Inflammatory macrophage treated with lipopolysaccharide for 4 hours (primary cell): ENCODE measurements at places on chromosomes 11 and 22.
A peak's percentile ranks its signal among the peaks of the same experiment; 100 is the strongest.

DNA sequence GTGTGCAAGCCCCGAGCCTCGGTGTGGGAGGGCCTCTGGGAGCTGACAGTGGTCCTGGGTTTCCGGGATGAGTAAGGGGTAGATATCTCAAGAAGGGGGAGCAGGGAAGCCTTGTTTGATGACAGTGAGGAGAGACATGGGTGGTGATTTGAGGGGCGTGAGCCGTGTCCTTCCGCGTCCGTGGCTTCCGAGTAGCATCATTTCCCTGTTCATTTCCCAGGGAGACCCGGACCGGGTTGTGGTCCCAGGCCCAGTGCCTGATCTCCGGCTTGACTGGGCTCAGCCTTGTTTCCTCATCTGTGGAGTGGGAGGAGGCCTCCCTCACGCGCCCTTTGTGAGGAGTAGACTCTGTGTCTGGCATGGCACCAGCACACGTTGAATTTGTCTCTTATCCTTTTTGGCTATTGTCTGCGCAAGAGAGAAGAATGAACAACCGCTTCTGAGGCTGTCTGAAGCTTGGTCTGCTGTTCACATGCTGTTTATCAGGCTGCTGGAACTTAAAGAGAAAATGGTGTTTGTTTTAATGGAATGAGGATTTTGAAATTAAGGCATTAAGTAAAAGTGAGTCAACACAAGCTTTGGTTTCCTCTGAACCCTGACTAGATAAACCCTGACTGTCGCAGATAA, 348.5 kb downstream of the TBC1D22A start:
- DNase-seq, result no peak

DNA sequence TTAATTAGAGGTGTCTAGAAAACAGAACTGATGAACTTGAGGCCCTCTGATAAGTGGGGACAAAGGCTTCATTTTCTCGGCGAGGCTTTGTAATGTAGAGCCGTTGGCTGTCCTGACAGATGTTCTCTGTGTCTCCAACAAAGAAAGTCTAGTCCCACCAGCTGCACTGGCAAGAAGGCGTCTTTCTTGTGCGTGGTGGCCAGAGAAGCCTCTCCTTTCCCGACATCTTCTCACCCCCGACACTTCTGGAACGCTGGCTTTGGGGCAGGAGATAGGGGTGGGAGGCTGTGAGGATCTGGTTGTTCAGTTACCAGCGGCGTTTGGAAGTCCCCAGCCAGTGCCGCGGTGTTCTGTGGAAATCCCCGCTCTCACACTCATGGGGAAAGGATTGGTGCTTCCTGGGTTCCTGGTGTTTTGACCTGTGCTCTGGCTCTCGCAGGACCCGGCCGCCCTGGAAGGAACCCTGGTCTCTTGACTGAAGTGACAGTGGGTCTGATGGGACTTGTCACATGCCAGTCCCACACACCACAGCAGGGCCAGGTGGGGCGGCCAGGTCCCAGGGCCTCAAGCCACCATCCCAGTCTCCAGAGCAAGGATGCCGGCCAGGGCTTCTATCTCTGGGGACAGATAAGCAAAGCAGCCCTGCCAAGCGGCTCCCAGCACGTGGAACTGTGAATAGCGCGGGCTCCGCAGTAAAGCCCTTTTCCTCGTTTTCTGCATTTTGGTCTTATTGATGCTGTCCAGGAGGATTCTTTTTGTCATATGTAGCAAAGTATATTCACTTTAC, 23.2 kb downstream of the FADS2 start:
- no peak for DNase-seq

- DNase-seq, result peak; percentile 13
Measured at GRCh38 chr22:36136475-36136874, 24.1 kb downstream of the APOL3 start.

DNA sequence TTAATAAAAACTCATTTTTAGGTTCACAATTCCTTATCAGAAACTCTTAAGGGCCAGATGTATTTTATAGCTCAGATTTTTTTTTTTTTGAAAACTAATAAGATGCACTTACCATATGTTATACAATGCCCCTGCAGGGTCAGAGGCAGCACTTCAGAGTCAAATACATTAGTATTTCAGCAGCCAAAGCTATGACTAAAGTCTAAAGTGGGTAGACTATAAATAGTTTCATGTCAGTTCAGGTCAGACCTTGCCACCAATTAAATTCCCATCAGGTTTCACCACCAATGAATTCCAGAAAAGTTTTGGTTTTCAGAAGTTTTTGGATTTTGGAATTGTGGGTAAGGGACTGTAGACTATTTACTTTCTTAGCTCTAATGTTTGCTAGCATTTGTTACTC, 75.9 kb downstream of the FAM83F start:
- no peak for DNase-seq

- DNase-seq, result no peak
Measured at GRCh38 chr22:40957601-40958000, 6.4 kb downstream of the RBX1 start.

DNA sequence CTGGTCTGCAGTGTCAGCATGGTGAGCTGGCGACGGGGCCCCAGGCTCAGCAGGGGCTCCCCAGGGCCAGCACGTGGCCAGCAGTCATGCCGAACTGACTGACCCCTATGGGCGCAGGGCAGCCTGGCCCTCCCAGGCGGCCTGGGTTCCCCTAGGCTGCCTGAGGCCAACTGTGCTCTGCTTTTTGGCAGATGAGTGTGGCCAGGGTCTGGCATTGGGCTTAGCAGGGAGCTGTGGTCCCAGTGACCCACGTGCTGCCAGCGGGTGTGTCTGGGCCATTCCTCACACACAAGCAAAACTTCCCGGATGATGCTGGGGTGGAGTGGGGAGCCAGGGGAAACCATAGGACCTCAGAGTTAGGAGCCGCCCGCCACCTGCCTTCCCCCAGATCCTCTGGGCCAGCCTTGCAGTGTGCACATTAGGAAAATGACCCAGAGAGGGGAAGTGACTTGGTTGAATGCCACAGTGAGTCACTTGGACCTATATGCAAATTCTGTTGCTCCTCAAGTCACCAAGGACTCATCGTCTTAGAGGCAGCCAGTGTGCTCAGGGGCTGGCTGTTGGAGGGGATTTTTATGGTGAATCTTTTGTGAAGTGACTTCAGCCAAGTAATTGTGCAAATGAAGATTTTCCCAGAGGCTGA, 6.5 kb downstream of the ADORA2A start:
- peak; percentile 100 for DNase-seq

- DNase-seq, result no peak
Measured at GRCh38 chr22:45516163-45516562, 13.5 kb downstream of the FBLN1 start.

DNA sequence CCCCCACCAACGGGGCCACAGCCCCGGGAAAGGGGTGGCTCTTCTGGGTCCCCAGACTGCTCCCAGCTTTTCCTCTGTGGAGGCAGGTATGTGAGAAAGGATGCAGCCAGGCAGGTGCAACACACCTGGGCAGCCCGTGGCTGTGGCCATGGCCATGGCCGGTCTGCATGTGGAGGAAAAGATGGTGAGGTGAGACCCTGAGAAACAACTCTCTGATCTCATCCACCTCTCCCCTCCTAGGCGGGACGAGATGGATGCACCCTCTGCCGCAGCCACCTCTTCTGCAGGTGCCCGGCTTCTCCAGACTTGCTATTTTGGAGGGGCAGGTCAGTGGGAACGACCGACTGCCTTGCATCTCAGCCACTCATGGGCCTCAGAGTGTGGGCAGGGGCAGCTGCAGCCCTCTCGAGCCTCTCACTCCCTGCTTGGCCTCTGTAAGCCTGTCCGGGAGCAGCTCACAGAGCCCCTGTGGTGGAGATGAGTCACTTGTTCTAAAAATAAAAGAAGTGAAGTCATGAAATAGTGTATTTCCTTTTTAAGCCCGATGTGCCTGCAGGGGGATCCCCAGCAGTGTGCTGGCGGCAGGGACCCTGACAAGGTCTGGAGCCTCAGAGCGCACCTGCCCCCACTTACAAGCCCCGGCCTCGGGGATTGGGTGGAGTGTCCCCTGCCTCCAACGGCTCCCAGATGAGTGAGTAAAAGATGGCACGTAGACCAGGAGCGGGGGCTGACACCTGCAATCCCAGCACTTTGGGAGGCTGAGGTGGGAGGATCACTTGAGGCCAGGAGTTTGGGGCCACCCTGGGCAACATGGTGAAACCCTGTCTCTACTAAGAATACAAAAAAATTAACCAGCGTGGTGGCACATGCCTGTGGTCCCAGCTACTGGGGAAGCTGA, 10.7 kb downstream of the SMIM38 start:
- peak; percentile 86 for DNase-seq

DNA sequence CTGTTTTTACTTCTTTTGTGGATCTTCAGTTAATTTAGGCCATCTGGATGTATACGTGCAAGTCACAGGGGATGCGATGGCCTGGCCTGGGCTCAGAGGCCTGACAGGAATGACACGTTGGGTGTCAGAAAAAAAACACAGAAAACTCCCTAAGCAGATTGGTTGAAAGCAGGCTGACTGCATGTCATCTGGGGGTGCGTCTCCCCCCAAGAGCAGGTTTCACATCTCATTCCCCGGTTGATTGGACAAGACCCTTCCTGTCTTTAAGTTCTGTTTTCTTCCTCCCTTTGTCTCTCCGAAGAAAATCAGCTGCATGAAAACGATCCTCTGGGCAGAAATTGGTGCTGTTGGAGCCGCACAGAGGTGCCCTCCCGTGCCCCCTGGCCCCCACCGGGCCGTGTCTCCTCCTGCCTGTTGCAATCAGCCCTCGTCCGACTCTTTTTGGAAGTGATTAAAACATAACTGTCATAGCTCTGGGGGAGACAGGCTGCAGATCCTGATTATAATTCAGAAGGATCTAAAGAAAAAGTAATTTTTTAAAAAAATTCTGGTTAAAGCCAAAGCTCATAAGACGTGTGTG, 71.8 kb upstream of the PARVG start:
- no peak for DNase-seq

DNA sequence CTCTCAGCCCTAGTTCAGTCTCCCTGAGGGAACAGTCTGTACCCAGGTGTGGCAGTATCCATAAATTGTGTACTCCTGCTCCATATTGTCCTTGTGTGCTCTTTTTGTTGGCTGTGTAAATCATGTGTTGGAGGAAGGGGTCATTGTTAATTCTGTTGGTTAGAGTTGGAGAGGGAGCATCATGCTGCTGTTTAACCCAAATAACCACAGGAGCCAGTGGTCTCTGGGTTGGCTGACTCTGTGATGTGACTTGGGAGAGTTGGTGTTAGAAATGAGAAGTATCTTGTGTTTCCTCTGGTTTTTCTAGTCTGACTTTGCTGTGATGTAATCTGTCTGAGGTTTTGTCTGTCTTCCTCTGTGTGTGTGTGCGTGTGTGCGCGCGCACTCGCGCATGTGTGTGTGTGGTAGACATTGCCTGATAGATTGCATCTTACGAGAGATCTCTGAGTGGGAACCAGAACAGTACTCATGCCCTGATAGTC, 30.5 kb downstream of the CTNND1 start:
- DNase-seq, result peak; percentile 99

DNA sequence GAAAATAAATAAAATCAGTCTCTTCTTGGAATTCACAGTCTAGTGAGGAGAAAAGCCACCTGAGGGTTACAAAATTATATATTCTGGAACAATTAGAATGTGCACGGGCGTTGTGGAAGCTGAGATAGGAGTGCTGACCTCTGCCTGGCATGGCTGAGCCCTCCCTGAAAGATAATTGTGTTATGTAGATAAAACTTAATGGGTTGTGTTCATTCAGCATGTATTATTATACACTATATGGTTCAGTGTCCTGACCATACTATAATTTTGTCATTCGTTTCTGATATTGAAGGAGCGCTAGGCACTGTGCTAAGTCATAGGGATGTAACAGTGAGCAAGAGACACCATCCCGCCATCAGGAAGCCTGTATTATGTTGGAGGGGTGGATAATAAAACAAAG, 3.7 kb downstream of the ACAT1 start:
- DNase-seq, result no peak

- DNase-seq, result no peak
Measured at GRCh38 chr11:104657083-104657482, 241.2 kb downstream of the CASP12 start.

DNA sequence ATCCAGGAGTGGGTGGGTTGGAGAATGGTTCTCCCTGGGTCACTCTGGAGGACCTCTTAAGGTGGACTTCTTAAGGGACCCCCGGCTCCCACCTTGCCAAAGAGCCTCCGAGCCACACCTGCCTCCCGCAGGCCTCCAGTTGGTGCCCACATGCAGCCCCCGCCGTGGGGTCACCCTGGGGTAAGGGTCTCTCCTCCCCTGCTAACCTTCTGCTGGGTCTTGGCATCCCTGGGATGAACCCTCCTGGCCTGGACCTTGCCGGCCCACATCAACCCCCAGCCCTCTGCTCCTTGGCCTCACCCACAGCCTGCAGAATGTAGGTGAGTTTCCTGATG, 12.5 kb upstream of the MUC6 start:
- DNase-seq, result no peak
